ENCODE measurements at places on chromosomes 1 and 21.

- DNase-seq = no peak
Measured at GRCh38 chr1:198902655-198903054, 263.8 kb downstream of the PTPRC start.

- DNase-seq = no peak
Measured at GRCh38 chr21:38797470-38797869, 8.3 kb upstream of the ETS2 start.

DNA sequence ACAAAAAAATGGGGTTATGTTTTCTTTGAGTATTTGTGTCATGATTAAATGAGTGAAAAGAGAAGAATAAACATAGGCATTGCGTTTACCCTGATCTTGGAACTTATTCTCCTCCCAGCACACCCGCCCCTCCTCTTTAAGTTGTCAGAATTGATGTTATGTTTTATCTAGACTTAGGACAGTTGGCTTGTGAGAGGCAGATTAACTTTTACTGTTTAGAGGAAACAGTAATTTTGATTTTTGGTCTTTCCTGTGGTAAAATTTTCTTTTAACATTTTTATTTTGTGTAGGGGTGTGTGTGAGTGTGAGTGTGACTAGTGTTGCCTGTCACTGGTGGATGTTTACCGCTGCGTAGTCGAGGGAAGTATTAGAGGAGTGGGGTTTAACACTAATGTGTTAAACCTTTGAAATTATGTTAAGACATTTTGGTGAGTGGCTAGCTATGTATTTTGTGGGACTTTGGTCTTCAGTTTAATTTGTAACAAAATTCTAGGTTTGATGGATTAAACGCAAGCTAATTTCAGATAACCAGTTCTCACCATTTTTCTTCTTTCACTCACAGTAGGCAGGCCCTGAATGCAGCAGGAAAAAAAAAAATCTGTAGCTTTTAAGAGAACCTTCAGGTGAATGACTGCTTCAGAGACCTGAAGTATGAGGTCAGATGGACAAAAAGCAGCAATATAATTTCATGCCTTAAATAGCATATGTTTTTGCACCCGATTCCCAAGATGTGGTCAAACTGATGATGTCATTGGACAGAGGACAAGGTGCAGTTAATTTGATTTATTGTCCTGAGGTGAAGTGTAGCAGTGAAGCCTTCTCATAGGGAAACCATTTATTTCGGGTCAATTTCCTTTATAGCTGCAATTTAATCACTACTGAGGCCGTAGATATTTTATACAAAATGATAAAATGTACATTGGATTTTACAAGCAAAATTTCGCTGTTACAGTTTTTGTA lies 2.7 kb downstream of the POU2F1 start:
- DNase-seq = no peak

GRCh38 chr1:26351590-26352337 lies 2.2 kb downstream of the CRYBG2 start:
- no peak for DNase-seq

DNA sequence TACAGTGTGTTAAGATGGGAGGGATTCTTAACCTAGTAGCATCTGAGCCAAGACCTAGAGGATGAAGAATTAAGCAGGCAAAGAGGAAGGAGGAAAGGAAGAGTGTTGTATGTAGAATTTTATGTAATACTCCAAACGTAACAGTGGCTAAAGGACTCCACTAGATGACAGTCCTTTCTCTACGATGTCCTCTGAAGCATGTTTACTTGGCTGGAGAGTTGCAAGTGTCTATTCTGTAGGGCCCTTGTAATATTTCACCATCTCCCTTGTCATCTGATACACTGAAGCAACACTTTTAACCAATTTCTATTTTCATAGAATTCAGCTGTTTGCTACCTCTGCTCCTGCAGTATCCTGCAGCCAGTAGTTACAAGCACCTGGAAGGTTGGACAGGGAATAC lies 2.2 kb upstream of the YBX1 start:
- DNase-seq = no peak

Measured in SW 1271 (cell line).